Keratinocyte (primary cell): ENCODE measurements at places on chromosomes 7 and 10.

DNA sequence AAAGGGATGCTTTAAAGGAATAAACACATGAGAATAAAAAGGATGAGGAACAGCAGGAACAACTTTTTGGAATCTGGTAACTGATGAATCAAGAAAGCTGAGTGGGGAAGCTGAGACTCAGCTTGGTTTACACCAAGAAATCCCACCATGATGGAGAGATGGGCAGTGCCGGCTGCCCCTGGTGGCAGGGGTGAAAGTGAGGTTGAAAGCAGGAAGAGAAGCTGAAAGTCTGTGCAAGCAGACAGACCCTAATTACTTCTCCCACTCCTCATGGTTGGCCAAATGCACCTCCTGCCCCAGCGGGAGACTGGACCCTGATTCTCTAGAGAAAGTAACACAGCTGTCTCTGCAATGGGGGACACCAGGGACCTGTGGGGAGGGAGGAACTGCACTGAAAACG lies 57.6 kb upstream of the NANOS1 start:
- no peak for DNase-seq

DNA sequence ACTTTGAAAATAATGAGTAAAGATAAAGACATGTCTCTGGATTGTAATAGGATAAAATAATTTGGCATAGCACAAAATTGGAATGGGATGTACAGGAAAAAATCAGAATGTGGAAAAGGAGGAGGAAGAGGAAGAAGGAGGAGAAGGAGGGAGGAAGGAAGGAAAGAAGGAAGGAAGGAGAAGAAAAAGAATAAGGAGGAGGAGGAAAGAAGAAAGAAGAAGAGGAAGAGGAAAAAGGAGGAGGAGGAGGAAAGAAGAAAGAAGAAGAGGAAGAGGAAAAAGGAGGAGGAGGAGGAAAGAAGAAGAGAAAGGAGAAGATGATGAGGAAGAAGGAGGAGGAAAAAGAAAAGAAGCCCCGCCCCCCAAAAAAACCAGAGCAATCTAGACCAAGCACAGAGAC lies 95.9 kb downstream of the ST8SIA6 start:
- no peak for DNase-seq

DNA sequence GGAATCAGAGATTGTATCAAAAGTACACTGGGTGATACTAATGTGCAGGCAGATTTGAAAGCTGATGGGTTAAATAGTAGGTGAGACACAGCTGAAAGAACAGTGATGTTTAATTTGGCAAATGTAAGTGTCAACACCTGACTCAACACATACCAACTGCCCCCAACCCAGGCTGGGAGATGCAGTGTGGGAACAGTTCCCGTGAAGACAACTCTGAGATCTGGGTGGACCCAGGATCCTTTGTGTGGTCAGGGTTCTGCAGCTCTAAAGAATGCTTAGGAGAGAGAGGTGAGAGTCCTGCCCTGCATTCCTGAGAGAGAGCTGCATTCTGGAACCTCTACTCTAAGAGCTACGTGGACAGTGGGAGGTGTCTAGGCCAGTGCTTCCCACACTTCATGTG lies 479.7 kb downstream of the RPS24 start:
- DNase-seq, result no peak

DNA sequence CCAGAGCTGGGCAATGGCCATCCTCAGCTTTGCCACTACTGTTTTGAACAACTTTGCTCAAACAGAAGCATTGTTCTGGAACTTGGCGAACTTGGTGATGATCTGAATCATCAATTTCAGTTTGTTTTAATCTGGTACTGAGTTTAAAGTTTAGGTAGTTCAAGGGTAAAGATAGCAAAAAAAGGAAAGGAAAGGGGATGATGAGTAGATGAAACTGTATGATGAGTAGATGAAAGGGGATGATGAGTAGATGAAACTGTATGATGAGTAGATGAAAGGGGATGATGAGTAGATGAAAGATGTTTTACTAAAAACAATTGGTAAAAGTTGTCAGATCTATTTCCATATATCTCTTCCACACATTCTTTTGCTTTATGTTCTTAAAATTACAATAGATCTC lies 737.0 kb downstream of the LRMDA start:
- no peak for DNase-seq

DNA sequence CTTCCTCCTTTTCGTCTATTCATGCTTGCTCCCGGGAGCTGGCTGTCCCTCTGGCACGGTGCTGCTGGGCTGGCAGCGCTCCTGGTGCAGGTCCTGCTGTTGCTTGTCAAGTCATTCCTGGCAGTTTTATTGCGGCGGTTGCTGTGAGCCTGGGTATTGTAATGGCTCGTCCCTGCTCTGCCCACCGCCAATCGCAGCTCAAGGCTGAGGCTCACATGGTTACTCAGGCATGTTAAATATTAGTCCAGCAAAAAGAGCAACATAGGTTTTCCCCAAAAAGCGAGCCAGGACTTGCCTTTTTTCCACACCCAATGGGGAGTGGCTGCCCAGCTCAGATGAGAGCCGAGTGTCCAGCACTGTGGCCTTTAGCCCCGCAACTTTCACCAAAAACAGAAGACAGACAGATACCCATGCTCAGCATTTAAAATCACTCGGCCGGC lies 492.9 kb upstream of the FOXK1 start:
- DNase-seq, result peak; percentile 94

DNA sequence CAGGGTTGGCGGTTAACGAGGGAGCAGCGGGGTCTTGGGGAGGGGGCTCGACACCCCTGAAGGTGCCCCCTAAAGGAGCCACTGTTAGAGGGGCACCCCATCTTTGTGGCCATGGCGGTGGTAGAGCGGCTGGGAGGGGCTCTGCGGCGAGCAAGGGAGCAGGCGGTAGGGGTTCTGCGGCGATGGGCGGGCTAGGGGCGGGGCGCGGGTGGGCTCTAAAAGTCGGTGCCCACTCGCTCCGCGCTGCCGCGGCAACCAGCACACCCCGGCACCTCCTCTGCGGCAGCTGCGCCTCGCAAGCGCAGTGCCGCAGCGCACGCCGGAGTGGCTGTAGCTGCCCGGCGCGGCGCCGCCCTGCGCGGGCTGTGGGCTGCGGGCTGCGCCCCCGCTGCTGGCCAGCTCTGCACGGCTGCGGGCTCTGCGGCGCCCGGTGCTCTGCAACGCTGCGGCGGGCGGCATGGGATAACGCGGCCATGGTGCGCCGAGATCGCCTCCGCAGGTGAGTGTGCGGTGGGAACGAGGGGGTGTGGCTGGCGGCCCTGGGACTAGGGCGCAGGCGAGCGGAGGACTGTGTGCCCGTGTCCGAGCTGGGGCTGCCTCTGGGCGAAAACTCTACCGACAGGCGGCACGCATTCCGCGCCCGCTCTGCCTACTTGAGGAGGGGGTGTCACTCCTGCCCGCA lies at the start of gene MEST:
MEST (plus strand) TSS at position 245 of the 682 bp plus-strand sequence; CDS start at position 474, 229 bp downstream.
- DNase-seq, result no peak

- DNase-seq, result no peak
Measured at GRCh38 chr10:44935966-44936295, 23.7 kb upstream of the RASSF4 start.

DNA sequence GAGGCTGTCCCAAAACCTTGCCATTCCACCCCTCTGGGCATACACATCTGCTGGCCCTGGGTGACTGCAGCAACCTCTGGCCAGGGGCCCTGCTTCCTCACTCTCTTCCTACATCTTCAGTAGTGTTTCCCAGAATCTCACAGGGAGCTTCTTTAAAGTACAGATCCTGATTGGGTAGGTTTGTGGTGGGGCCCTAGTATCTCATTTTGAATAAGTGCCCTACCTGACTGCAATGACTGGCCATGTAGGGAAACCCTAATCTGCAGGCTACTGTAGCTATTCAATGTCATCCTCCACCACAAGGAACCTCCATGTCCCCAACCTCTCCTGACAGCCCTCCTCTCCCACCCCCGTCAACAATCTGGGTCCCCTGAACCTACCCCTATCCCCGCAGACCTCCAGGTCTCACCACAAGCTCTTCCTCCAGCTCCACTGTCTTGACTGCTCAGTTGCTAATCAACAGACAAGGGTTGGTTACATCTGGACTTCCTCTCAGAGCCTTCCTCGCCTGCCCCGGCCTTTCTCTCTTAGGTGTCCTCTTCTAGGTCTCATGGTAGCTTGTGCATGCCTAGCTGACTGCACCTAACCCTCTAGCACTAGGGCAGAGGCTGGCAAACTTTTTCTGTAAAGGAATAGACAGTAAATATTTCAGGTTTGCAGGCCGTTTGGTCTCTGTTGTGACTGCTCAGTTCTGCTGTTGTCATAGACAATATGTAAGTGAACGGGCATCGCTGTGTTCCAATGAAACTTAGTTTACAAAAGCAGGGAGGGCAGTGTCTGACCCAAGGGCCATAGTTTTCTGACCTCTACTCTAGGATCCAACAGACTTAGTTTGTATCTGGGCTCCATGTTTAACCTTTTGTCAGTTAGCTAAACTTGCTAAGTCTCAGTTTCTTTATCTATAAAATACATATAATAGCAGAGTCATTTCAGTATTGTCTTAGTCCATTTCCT lies 121.1 kb downstream of the AOAH start:
- DNase-seq, result no peak

DNA sequence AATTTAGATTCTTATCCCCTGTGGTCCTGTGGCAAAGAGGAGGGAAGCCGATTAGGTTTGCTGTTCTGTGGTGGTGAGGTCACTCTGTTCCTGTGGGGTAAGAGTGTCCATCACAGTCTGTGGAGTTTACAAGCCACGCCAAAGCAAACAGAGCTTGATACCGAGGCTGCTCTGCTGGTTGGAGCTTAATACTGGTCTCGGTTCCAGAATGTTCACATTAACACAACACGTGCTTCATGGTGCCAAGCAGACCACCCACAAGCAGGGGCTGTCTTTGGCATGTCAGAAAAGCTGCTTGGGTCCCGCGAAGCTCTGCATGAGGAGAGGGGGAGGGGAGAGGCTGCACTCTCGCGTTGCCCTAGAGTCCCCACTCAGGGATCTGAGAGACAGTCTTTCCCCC lies 47.5 kb downstream of the DNAJB6 start:
- DNase-seq, result no peak

DNA sequence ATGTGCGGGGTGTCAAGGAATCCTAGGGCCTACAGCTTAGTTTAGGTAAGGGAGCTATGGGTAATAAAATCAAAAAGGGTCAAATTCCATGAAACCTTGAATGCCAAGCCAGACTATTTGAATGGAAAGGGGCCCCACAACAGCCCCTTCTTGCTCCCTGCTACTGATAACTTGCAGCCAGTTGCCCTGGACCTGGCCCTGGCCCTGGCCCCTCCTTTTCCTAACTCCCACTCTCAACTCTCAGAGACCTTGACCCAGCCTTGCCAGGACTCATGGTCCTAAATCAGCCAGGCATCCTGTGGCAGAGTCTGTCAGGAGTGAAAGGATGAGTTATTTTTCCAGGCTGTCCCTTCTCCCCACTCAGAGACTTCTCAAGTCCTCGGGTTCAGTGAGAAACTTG lies 5.9 kb downstream of the KCNIP2 start:
- no peak for DNase-seq

GRCh38 chr7:157714166-157715070 lies 377.6 kb downstream of the DNAJB6 start:
- no peak for DNase-seq

- DNase-seq, result no peak
Measured at GRCh38 chr10:77357611-77358310, 279.8 kb downstream of the KCNMA1 start.

DNA sequence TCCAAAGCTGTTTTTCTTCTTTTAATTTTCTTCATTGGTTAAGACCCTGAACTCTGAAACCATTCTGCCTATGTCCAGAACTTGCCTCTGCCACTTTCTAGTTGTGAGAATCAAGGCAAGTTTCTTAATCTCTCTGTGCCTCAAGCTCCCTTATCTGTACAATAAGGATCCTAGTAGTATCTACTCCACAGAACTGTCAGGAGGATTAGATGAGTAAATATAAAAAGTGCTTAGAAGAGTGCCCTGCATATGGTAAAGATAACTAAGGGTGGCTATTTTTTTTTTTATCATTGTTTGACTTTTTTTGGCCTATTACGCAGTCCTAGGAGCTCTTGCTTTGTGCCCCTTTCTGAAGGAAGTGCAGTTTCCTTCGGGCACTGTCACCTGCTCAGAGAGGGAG lies 46.4 kb upstream of the RAPGEF5 start:
- DNase-seq, result no peak

GRCh38 chr7:40579401-40579800 lies 444.6 kb downstream of the SUGCT start:
- no peak for DNase-seq

- DNase-seq, result no peak
Measured at GRCh38 chr10:63692220-63692896, 171.2 kb downstream of the REEP3 start.

GRCh38 chr7:119964788-119965542 lies 308.0 kb upstream of the KCND2 start:
- DNase-seq, result no peak

GRCh38 chr10:59885430-59886134 lies 20.8 kb downstream of the CCDC6 start:
- no peak for DNase-seq

DNA sequence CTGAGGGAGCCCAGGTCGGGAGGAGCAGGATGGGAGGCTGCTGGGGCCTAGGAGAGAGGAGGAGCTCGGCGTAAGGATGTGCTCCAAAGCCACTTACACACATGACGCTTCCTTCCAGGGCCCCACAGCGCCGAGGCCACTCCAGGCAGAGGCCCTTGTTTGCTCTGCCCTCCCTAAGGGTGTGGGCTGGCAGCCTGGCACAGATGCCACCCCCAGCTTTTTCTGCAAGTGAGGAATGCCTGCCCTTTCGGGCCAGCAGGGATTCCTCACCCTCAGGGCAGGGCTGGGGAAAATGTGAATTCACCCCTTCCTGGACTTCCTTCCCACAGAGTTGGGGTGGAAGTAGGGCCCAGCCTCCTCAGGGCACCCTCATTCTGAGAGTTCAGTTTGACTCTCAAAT lies 5.6 kb upstream of the AQP1 start:
- DNase-seq, result no peak

DNA sequence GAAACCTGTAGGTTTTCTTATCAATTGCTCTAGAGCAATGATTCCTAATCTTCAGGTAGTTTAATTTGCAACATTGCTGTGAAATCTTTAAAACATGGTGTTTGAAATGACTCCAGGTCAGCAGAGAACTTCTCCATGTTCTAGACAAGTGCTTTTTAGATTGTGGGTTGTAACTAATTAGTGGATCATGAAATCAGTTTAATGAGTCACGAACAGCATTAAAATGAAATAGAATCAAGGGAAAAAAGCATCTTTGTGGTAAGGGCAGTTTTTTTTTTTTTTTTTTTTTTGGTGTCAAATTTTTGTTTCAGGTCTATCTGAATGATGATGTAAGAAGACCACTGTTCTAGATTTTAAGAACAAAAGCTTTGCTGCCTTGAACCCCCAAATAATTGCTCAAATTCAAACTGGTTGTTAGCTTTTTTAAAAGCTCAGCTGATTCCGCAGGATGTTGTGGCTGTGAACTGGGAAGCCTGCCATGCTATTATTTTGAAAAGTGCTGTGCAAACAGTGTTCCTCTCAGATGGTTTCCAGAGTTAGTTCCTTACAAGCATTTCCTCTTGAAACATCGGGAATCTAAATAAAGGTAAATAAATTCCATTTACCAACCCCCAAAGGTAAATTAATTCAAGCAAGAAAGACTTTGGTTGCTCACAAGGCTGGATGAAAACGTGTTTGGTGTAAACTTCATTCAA lies 13.1 kb upstream of the PDK4 start:
- no peak for DNase-seq

- DNase-seq, result no peak
Measured at GRCh38 chr7:24866004-24866615, 108.8 kb upstream of the GSDME start.
